Tibial nerve (tissue), 4 donors: ENCODE measurements at places on chromosomes 6 and 20.
A peak's percentile ranks its signal among the peaks of the same experiment; 100 is the strongest.

DNA sequence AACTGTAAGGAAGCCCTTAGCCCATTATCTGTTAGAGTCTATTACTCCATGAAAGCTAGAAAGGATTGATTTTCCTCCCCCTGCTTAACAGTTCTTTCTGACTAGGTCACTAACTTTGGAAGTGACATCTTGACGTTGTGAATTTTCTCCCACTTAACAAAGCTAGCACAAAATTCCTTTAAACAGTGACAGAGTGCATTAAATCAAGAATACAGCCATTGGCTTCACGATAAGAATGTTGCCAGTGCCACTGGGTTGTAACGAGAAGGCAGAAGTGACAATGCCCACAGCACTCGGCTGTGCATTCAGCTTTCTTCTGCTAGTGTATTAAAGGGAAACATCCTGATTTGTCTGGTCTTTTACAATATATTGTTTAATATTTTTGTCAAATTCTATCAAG is 182.7 kb upstream of the DTNBP1 start:
- DNase-seq, result no peak

DNA sequence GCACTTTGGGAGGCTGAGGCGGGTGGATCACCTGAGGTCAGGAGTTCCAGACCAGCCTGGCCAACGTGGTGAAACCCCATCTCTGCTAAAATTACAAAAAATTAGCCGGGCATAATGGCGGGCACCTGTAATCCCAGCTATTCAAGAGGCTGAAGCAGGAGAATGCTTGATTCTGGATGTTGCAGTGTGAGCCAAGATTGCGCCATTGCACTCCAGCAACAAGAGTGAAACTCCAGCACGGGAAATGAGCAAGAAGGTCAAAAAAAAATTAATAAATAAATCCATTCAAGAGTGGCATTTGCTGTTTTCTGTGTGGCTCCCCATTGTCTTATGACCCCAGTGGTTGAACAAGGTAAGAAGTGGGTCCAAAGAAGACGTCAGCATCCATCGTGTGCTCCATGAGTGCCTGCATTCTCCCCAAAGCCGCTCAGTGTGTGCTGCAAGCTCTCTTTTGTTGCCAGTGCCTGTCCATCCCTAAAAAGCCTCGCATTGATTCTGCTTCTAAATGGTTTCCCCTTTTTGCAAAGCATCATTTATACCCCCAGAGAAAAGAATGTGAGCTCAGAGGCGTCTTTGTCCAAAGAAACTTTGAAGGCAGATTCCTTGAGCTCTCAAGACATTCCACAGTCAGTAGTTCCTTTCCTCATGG is 38.8 kb upstream of the MAP3K4 start:
- no peak for DNase-seq

DNA sequence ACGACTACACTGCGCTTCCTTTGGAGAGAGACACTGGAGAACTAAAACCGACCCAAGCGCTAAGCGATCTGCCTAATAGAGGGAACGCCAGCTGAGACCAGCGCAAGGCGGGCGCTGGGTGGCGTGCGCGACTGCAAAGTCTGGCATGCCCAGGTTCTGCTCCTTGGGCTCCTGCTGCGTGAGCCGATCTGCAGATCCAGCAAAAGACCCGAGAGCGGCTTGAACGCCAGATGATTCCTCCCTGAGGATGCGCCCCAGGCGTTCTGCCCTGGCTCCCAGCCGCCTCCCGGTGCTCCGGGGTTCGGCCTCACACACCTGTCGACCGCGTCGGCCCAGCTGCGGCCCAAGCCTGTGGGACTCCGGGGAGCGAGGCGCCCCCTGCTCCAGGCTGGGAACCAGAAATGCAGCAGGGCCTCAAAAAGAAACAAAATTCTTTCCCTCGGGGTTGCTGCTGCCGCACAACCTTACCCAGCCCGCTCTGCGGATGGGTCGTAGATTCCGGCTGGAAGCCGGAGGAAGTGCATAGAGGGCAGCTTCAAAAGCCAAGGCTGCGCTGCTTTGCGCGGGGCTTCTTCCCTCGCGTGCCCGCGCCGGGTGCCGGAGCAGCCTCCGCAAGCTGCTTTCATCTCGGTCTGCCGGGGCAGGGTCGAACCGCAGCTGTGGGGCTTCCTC is 17.9 kb upstream of the PRDM13 start:
- no peak for DNase-seq

DNA sequence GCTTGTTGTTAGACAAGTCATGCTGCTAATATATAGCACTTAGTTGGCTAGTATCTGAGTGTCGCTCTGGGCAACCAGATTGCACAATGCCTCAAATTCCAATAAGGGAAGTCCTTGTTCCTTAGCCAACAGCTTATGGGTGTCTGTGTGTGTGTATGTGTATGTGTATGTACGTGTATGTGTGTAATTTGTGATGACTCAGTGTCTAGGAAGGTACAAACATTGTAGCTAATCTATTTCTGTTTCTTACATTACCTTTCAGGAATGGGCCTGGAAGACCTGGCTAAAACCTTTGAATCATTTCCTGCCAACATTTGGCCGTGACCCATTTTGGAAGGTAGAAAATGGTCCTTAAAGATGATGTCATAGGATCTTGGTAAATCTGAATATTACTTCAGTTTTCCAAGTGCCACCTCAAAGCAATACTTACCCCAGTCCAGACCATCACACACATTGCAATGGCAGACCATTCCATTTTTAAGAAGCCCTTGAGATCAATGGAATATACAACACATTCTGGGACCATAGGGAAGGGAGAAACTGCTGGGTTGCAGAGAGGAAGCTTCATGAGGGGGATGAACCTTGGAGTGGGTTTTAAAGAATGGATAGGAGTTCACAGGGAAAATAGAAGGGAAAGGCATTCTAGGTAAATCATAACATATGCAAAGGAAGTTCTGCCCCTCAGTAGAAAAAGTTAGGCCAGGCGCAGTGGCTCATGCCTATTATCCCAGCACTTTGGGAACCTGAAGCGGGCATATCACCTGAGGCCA is 25.1 kb downstream of the NEDD9 start:
- DNase-seq, result peak; percentile 74

- DNase-seq, result no peak
These were observed 545.5 kb downstream of the EPM2A start for GRCh38 chr6:145189836-145190235.

GRCh38 chr6:167733740-167734661 is 92.7 kb upstream of the AFDN start:
- DNase-seq, result peak; percentile 79

GRCh38 chr20:41370176-41370575 is 3.6 kb upstream of the EMILIN3 start:
- DNase-seq, result no peak

- DNase-seq, result no peak
These were observed 37.2 kb upstream of the RNF24 start for GRCh38 chr20:4052554-4052953.

GRCh38 chr20:24586523-24586840 is 117.1 kb downstream of the SYNDIG1 start:
- no peak for DNase-seq

GRCh38 chr20:34479627-34480026 is 36.6 kb upstream of the DYNLRB1 start:
- no peak for DNase-seq

- DNase-seq, result no peak
These were observed 119.6 kb downstream of the SCML4 start for GRCh38 chr6:107704347-107705013.

DNA sequence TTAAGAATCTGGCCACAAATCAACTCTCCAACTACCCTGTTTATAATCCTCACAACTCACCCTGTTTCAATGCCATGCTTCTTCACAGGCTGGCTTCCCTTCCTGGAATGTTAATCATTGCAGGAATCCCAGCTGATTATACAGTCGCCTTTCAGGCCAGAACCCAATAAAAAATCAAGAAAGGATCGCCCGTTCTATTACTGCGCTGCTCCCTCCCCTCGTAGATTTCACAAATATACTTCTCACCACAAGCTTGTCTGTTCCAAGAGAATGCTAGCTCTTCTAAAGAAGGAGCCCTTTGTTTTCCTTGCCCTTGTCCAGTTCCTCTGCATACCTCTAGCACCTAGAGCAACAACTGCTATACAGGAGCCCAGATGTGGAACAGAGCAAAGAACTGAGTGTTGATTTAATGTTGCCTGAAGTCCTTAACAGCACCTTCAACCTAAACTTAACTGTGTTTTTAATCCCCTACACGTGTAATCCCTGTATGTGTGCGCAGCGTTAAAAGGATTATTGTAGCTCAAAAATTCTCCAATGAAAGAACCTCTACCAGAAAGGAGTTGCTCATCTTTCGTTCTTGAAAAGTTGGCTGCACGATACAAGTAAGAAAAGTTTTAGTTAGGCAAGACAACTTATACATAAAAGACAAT is 988 bp downstream of the ECHDC1 start:
- no peak for DNase-seq

- DNase-seq, result no peak
These were observed 73.1 kb downstream of the OR2B2 start for GRCh38 chr6:27838945-27839625.

DNA sequence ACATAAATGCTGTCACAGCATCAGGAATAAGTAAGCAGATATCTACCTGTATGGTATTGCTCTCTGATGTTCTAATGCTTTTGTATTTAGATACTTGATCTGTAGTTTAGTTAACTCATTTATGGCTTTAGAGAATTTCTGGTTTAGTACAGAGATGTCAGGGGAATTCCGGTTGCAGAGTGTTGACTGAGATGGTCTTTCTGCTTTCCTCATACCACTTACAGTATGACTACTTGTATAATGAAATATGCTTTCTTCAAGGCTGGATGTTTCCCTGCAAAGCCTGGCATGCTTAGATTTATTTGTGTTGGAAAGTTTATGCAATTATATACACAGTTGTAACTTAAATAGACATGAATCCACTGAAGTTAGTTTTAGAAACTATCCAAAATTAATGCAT is 278.4 kb downstream of the CDH26 start:
- DNase-seq, result no peak

- no peak for DNase-seq
These were observed 1.9 kb downstream of the KCNQ5 start for GRCh38 chr6:72623808-72624207.

DNA sequence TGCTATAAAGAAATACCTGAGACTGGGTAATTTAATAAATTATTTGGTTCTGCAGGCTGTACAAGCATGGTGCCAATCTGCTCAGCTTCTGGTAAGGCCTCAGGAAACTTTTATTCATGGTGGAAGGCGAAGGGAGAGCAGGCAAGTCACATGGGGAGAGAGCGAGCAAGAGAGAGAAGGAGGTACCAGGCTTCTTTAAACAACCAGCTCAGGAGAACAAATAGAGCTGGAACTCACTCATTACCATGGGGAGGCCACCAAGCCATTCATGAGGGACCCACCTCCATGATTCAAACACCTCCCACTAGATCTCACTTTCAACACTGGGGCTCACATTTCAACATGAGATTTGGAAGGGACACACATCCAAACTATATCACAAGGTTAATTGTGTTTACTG is 44.9 kb upstream of the CRISP1 start:
- no peak for DNase-seq

GRCh38 chr6:34366639-34366921 is 25.9 kb downstream of the NUDT3 start:
- DNase-seq, result no peak

GRCh38 chr6:116287689-116288282 is 8.1 kb upstream of the TSPYL1 start:
- DNase-seq, result no peak

DNA sequence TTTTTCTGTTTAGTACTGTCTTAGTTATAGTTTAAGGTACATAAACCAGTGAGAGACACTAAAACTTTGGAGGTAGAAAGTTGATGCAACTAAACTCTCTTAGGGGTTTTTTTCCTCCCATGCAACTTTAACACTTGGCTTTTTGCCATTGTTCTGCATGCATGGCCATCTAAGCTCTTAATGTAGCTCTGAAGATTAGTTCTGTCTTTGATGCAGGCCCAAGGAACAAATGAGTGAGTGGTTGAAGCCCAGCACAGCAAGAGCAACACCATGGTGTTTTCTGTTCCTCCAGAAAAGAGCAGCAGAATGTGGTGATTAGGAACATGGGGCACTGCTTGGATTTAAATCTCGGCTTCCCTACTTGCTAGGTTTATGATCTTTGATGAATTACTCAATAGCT is 89.3 kb downstream of the L3MBTL3 start:
- DNase-seq, result no peak

- DNase-seq, result no peak
These were observed 6.4 kb upstream of the SLC2A12 start for GRCh38 chr6:134058622-134059366.

GRCh38 chr6:19427548-19427947 is 409.6 kb upstream of the ID4 start:
- no peak for DNase-seq

DNA sequence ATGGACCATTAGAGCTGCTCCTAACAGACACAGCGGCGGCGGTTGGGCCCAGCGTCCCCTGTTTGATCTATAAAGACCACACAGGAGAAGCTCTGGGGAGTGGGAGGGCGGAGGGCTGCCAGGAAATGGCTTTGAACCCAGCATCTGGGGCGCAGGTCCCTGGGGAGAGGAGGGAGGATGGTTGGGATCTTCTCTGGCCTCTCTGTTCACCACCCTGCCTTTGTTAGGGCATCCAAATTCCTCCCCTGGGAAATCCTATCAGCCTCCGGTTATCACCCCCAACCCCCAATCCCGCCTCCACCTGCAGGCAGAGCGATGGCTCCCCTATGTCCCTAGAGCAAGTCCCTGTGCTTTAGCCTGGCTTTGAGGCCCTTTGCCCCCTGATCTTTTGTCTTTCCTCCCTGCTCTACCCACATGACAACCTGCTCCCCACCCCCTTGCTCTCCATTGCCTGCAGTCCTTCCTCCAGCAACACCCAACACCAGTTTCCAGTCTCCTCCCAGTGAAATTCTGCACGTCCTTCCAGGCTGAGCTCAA is 7.1 kb downstream of the XKR7 start:
- DNase-seq, result no peak

DNA sequence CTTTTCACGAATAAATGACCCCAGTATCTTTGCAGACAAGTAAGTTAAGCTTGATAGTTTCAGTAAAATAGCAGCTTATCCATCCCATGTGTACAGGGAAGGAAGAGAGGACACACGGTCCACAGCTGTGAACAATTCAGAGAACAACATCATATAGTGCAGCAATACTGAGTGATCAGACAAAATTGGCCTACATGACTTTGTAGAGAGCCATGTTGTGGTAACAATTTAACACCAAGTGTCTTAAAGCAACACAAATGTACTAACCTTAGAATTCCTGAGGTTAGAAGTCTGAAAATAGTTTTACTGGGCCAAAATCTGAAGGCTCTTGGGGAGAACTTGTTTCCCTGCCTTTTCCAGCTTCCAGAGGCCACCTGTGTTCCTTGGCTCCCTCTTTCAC is 12.5 kb downstream of the FAM184A start:
- no peak for DNase-seq

- DNase-seq, result no peak
These were observed 11.1 kb downstream of the NRN1 start for GRCh38 chr6:5995658-5995948.
